ENCODE measurements at places on chromosomes 11 and 22.

DNA sequence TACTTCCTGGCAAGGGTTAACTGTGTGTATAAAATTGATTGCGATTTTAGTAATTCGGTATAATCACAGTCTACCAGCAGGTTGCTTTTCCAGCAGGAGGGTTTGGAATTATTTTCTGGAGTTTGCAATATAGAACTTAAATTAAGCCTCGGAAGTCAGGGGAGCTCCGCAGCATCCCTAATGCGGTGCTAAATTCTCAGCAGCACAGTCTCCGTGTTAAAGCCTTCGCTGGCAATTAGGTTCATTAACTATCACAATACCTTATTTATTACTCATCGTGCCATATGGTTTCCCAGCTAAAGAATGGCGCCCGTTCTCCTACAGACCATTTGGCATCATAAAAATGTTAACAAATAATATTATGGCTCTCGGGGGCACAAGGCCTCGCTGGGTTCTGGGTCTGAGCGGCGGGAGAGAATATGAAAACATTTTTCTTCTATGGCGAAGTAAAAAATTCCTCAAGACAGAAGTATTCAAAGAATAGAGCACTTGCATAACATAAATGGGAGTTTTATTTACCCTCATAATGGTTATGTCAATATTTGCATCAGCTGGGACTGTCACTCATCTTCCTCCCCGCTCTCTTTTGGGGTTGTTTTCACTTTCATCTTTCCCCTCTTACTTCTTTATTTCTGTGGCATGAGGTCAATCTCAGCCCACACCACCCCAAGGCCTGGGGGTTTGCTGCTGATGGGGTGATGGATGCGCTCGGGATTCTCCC lies 28.1 kb upstream of the ZBTB16 start:
- H3K4me3 ChIP-seq: no peak overlapping the region
- H3K27me3 ChIP-seq: peaks cover 5% of the 10 kb centered on the region
- H3K27ac ChIP-seq: no peak overlapping the region
- H3K4me1 ChIP-seq: peaks cover 3% of the 10 kb centered on the region

GRCh38 chr11:79309407-79309806 lies 131.4 kb downstream of the TENM4 start:
- H3K4me3 ChIP-seq: no peak overlapping the region
- H3K4me1 ChIP-seq: no peaks in the 10 kb centered on the region
- no peak for DNase-seq

- no peaks in the 10 kb centered on the region for H3K4me1 ChIP-seq
These were observed 75.5 kb upstream of the RAB38 start for GRCh38 chr11:88250566-88251242.

DNA sequence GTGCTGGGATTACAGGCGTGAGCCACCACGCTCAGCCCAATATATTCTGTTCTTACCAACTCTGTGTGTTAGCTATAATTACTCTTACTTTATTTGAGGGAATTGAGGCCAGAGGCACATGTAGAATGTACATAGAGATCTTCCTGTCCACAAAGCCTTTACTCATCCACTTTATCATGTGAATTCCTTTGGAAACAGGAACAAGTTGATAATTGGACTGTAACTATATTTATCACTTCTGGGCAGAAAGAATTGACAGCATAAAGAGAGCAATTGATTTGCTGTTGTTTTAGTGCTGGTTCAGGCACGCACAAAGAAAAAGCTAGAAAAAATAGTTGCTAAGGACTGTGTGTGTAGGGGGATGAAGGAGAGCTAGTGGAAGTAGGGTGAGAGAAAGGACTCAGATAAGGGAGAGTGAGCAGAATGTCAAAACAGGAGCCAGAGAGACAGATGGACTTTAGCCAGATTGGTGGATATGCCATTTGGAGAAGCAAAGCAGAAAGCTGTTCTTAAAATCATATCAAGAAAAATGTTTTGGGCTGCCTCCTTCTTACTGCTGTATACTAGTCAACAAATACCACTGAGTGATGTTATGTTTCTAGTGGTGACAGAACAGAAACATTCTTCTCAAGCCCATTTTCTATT lies 929.8 kb upstream of the CNTN5 start:
- H3K27ac ChIP-seq: no peak overlapping the region
- no peak overlapping the region for H3K4me3 ChIP-seq
- no peaks in the 10 kb centered on the region for H3K36me3 ChIP-seq
- no peak for DNase-seq
- H3K4me1 ChIP-seq: no peaks in the 10 kb centered on the region
- no peaks in the 10 kb centered on the region for H3K27me3 ChIP-seq

DNA sequence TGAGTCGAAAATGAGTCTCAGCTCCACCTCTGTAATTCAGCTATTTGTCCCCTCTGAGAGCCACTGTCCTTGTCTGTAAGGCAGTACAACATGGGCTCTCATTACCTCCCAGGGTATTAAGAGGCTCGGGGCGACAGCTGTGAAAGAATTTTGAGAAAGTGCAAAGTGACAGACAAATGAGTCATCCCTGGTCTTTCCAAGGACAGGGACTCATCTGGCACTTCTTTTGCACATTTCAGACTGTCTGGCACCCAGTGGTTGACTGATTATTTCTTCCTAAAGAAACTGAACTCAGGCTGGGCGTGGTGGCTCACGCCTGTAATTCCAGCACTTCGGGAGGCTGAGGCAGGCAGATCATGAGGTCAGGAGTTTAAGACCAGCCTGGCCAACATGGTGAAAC lies 62.1 kb upstream of the ARFGAP3 start:
- H3K27me3 ChIP-seq: no peaks in the 10 kb centered on the region
- H3K4me1 ChIP-seq: peaks cover 18% of the 10 kb centered on the region
- DNase-seq: no peak
- H3K4me3 ChIP-seq: no peak overlapping the region
- H3K36me3 ChIP-seq: no peaks in the 10 kb centered on the region
- H3K27ac ChIP-seq: no peak overlapping the region

DNA sequence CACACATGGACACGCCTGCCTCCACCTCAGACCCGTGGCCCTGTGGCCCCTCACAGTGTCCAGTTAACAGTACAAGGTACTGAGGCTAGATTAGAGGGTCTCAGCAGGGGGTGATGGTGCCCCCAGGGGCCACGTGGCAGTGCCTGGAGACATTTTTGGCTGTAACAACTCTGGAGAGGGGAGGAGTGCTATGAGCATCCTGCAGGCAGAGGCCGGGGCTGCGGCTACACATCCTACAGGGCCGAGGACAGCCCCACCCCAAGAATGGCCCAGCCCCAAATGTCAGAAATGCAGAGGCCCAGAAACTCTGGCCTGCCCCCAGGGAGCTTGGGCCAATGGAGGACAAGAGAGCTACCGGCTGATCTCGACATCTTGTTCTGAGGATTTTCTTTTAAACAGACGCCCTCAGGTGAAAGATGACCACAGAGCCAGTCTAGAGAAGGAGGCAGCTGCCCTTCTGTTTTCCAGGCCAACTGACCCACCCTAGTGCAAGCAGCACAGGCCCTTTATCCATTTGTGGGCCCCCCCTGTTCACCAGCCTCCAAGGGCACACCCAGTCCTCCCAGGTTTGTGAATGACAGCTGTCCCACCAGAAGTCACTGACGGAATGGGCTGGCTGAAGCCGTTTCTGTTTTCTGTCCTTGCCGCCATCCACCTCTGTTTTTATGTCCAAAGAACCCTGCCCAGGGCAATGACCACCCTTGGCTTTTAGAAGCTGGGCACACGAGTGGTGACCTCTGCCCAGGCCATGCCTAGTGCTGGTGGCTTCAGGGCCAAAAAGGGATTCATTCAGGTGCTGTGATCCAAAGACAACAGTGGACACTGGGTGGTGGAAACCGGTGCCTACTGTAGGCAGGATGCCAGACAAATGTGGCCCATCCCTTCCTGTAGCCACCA lies 85.2 kb upstream of the LINC01488 start:
- no peak for DNase-seq
- H3K27me3 ChIP-seq: no peaks in the 10 kb centered on the region
- H3K36me3 ChIP-seq: no peaks in the 10 kb centered on the region
- H3K4me3 ChIP-seq: no peak overlapping the region

DNA sequence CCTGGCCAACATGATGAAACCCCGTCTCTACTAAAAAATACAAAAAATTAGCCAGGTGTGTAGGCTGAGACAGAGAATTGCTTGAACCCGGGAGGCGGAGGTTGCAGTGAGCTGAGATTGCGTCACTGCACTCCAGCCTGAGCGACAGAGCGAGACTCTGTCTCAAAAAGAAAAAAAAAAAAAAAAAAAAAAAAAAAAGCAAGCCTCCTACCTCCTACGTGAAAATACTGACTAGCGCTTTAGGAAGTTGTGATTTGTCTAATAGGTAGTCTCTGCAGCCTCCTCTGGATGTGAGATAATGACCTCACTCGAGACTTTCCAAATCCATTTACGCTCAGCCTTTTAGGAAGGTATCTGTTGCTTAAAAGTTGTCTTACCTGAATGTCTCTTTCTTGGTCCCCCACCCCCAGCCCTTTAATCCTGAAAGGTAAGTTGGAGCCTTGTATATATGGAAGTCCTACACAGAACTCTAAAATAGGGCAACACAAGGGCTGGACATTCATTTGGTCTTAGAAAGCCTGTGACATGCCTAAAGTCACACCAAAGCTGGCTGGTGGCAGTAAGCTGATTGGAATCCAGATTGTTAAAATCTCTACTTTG lies 5.5 kb downstream of the SEPTIN3 start:
- H3K27ac ChIP-seq: no peak overlapping the region
- peaks cover 81% of the 10 kb centered on the region for H3K27me3 ChIP-seq
- peaks cover 5% of the 10 kb centered on the region for H3K4me1 ChIP-seq
- no peak overlapping the region for H3K4me3 ChIP-seq
- H3K36me3 ChIP-seq: no peaks in the 10 kb centered on the region

DNA sequence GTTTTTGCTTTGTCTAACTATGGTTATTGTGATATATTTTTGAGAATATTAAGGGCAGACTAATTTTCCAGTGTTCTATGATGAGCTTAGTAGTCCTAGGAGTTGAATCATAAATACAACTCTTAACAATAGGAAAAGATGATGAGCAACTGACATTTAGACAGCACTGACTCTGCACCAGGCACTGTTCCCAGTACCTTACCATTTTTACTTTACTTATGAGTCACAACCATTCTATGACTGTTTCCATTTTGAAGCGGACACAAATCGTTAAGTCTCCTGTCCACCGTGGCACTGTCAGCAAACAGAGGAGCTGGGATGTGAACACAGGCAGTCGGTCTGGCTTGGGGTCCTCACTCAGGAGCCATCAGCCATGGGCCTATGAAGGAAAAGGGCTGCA lies 3.4 kb upstream of the SCGB2A2 start:
- no peak overlapping the region for H3K4me3 ChIP-seq
- H3K27ac ChIP-seq: no peak overlapping the region
- H3K27me3 ChIP-seq: peaks cover 2% of the 10 kb centered on the region
- H3K4me1 ChIP-seq: no peaks in the 10 kb centered on the region
- DNase-seq: no peak

DNA sequence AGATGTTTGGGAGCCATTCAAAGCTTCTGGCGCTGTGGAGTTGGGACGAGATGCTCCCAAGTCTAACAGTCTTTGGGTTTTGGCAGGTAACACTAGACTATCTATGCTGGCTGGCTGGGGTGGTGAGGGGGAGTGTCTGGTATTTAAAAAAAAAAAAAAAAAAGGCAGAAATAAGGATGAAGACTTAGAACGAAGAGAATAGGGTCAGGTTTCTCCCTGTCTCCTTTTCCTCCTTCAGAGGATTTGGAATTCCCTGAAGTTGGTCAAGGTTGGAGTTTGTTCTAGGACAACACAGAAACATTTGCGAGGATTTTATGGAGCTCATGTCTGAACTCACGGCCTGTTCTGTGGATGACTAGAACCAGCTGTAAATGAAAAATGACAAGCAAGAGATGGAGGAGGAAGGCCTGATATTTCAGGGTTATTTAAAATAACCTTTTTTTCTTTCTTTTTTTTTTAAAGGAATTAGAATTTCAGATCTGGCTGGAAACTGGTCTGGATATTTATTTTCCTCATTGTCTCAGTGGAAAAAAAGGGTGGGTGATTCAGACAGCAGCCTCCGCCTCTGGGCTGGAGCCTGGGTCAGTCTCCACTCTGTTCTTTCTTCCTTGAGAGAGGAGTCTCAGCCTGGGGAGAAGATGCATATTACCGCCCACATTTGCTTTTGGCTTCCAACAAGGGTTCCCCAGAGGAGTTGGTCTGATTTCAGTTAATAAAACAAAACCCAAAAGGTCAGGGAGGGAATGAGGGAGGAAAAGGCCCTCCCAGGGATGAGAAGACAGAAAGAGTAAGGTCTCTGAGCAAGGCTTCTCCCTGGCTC lies 80.1 kb downstream of the USP35 start:
- peaks cover 10% of the 10 kb centered on the region for H3K4me1 ChIP-seq
- no peak overlapping the region for H3K27ac ChIP-seq
- H3K36me3 ChIP-seq: peaks cover 9% of the 10 kb centered on the region
- no peaks in the 10 kb centered on the region for H3K27me3 ChIP-seq

DNA sequence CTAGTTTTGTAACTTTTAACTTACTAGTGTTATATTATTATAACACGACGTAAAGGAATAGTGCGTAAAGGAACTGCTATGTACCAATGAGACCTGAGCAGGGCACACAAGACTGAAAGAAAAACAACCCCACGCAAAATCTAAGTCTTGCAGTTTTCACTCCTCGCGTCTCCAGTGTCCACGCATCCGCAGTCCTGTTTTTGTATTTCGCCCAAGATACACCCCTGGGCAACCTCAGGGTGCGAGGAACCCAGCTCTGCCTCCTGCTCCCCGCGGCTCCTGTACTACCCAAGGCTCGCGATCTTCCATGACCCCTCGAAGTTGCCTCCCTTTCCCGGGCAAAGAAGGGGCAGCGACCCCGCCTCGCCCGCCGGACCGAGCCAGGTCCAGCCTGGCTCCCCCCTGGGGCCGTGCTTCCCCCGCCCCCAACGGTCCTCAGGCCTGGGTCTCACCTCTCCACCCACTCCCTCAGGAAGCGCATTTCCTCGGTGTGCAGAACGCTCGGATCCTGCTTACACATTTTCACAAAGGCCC lies 393 bp downstream of the ST13 start:
- H3K4me3 ChIP-seq: peak overlapping the region; percentile 81
- H3K27ac ChIP-seq: peak overlapping the region; percentile 93
- no peaks in the 10 kb centered on the region for H3K27me3 ChIP-seq
- H3K36me3 ChIP-seq: peaks cover 26% of the 10 kb centered on the region

- H3K27me3 ChIP-seq: no peaks in the 10 kb centered on the region
- no peak overlapping the region for H3K4me3 ChIP-seq
- H3K36me3 ChIP-seq: peaks cover 43% of the 10 kb centered on the region
- H3K27ac ChIP-seq: no peak overlapping the region
- H3K4me1 ChIP-seq: no peaks in the 10 kb centered on the region
These were observed 67.4 kb downstream of the SPECC1L start for GRCh38 chr22:24337894-24338645.

DNA sequence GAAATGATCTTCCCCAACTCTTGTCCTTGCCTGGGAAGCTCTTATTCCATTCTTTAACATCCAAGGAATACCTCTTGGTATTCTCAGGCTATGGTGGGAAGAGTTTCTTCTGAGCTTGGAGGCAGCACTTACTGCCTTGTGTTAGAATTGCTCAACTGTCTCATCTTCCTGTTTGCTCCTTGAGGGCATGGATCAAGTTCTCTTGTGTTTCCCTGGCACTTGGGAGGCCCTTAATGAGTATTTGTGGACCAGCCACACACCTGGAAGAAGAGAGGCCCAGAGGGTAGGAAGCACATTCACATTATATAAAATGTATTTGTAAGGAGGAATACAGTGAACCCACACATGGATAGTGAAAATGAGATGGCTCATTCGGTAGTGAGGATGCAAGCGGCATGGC lies 3.4 kb upstream of the SORL1-AS1 start:
- no peaks in the 10 kb centered on the region for H3K27me3 ChIP-seq
- peaks cover 5% of the 10 kb centered on the region for H3K4me1 ChIP-seq
- H3K27ac ChIP-seq: no peak overlapping the region
- H3K36me3 ChIP-seq: no peaks in the 10 kb centered on the region
